Stimulated activated naive CD8-positive, alpha-beta T cell treated with anti-CD3 and anti-CD28 coated beads, Interleukin-15, amount 100 ng/mL, for 72 hours (primary cell): ENCODE measurements at places on chromosomes 13 and 19.
A peak's percentile ranks its signal among the peaks of the same experiment; 100 is the strongest.

DNA sequence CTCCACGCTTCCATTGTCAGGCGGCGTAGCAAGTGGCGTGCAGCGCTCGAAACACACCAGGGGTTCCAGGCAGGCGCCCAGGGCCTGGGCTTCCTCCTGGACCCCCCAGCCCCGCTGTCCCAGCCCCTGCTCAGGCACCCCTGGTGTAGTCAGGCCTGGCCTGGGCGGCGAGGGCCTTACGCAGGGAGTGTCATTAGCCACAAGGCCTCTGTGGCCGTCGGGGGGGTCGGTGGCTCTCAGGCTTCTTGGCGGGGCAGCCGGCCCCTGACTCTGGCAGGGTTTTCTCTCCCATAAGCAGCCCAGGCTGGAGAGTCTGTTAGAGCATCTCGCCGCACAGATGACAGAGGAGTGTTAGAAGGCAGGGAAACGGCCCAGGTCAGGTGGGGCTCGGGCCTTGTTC, 116.7 kb downstream of the KDM4B start:
- DNase-seq, result no peak

GRCh38 chr19:18441804-18442788, 4.2 kb upstream of the ISYNA1 start:
- peak; percentile 51 for DNase-seq

- DNase-seq, result no peak
These were observed 35.7 kb downstream of the RASL11A start for GRCh38 chr13:27306364-27306763.

GRCh38 chr13:21800837-21801616, 130.2 kb downstream of the FGF9 start:
- DNase-seq, result no peak

DNA sequence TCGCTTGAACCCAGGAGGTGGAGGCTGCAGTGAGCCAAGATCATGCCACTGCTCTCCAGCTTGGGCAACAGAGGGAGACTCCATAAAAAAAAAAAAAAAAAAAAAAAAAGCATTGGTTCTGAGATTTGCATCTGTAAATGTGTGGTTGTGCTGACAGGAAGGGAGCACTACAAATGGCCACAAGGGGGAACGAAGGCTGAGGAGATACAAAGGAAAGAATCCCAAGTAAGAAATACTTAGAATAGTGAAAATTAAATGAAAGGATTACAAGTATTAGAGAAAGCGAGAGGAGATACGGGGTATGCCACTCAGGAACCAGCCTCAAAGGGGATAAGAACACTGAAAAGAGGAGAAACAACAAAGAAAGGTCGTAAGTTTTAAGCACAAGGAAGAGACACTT, 284.9 kb downstream of the KLF12 start:
- DNase-seq, result no peak

DNA sequence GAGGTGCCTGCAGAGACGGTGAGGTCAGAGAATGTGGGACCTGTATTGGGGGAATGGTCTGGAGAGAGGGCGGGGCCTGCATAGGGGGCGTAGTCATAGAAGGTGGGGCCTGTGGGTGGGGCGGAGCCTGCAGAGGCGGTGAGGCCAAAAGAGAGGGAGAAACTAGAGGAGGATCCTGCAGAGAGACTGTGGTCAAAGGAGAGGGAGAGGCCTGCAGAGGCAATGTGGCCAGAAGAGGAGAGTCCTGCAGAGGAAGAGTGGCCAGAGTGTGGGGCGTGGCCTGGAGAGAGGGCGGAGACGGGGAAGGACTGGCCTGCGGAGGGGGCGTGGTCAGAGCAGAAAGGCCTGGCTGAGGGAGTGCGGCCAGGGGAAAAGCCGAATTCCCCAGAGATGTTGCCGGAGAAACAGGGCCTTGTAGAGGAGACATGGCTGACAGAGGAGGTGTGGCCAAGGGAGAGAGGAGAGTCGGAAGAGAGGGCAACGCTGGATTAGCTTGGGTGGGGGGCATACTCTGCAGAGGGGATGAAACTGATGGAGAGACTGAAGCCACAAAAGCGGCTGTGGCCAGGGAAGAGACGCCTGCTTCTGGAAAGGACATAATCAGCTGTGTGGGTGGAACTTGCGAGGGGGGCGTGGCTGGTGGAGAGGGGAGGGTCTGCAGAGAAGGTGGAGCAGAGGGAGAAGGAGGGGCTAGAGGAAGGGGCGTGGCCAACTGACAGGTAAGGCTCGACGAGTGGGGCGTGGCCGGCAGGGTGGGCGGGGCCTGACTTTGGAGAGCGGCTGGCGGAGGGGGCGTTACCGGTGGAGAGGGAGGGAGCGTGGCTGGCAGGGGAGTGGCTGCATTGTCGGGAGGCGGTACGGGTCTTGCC, 2.5 kb downstream of the PRR36 start:
- DNase-seq, result peak; percentile 89

DNA sequence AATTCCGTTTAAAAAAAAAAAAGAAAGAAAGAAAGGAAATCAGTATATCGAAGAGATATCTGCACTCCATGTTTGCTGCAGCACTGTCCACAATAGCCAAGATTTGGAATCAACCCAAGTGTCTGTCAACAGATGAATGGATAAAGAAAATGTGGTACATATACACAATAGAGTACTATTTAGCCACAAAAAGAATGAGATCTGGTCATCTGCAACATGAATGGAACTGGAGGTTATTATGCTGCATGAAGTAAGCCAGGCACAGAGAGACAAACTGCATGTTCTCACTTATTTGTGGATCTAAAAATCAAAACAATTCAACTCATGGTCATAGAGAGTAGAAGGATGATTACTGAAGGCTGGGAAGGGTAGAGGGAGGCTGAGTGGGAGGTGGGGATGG, 16.3 kb downstream of the ZNF565 start:
- no peak for DNase-seq

DNA sequence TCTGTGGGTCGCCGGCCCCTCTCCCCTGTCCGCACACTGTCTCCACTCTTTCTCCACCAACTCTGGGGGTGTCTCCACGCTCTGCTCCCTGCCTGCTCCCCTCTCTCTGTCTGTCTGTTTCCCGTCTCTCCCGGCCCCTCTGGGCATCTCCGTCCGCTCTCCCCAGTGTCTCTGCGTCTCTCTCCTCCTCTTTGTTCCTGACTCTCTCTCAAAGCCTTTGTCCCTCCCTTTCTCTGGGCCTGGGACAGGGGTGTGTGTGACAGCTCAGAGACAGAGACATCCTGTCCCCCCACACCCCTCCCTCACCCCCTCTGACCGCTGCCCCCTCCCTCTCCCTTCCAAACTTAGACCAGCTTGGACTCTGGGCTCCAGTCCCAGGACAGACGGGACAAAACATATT, 668 bp upstream of the SBK3 start:
- no peak for DNase-seq

- no peak for DNase-seq
These were observed 68.3 kb downstream of the FGF14 start for GRCh38 chr13:102333320-102334198.

GRCh38 chr13:22193070-22193469, 522.2 kb downstream of the FGF9 start:
- peak; percentile 26 for DNase-seq

DNA sequence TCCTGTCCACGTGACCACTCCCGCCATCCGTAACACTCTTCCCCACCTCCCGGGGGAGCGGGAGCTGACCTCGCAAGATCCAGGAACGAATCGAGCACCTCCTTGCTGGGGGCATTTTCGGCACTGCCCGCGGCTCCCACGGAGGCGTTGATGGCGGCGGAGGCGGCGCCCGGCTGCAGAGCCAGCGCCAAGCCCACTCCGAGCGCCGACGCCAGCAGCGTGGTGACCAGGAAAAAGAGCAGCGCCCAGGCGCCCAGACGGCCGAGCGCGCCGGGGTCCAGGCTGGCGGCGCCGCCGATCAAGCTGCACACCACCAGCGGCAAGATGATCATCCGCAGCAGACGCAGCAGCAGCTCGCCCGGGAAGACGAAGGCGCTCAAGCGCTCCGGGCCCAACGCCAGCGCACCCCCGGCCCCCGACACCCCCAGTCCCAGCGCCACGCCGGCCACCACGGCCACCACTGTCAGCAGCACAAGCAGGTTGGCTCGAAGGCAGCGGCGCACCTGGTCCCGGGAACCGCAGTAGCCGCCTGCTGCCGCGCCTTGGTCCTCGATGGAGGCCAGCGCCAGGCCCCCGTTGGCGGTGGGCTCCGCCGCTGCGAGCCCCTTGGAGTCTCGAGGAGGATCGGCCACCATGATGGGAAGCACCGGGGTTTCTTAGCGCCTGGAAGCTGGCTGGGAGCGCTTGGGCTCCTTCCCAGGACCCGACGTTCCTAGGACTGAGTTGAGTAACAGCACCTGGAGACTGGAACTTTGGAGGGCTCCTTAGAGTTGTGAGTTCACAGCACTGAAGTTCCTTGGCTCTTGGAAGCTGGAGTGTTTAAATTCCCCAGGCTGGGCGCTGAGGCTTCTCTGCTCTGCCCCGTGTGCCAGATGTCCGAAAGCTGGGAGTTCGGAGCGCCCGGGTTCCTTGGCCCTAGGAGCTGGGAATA, 798 bp downstream of the SLC1A5 start:
- peak; percentile 58 for DNase-seq

GRCh38 chr13:99955107-99955746, 16.3 kb downstream of the ZIC5 start:
- no peak for DNase-seq

GRCh38 chr13:73772449-73773167, 361.6 kb downstream of the KLF12 start:
- DNase-seq, result no peak

DNA sequence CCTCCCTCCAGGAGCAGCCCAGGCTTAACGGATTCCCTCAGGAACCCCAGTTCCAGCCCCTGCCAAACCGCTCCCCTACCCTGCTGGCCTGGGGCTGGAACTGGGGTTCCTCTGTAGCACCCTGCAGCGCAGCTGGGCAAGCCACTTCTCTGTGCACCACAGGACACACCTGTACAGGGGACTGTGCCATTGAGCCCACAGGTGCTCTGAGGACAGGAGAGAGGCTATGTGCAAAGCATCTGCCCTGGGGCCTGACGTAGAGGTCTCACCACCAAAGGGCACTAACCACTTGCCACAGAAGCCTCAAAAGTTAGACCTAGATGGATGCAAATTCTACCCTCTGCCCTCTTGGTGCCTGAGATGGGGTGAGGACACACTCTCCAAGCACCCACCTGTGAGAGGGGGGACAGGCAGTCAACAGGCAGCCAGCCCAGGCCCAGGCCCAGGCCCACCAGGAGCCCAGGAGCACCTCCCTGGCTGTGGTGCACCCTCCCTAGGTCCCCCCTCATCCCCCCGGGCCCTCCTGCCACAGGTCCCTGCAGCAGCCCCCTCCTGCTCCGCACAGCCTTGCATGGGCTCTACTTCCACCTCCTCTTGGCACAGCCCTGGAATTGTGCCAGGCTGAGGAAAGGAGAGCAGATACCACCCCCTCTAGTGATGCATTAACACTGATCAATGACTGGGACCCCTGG, 27.6 kb upstream of the SLC35E1 start:
- no peak for DNase-seq

DNA sequence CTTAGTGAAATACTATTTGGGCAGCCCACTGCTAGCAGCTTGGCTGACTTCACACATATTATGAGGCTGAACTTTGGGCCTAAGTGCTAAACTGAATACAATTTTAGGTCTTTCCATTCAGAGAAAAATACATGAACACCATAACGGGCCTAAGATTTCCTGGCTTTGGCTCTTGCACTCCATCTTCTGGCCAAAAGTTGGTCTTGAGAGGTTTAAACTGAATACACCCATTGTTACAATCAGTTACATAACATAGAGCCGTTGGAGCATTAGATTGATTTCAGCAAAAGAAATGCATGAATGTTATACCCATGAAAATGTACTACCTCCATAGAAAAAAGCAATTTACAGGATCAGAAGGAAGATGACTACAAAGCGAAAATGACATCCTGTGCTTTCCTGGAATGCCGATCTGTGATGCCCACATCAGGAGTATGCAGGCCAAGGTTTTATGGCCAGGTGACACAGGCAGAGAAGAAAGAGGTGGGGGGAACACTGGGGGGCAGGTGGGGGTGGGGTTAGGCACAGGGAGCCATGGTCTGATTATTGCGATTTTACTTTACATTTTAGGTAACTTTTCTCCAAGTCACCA, 11.1 kb upstream of the SHISA2 start:
- DNase-seq, result peak; percentile 36

GRCh38 chr19:38265921-38266429, 1.6 kb downstream of the SPINT2 start:
- DNase-seq, result no peak
